ENCODE measurements at places on chromosomes 2 and 18. TPM values are rescaled to one million over a fixed set of nuclear protein-coding genes. Genes with fewer than 3 reads are reported as not detected.

- DNase-seq: no peak
These were observed 401.4 kb downstream of the ALK start for GRCh38 chr2:29520001-29520400.

DNA sequence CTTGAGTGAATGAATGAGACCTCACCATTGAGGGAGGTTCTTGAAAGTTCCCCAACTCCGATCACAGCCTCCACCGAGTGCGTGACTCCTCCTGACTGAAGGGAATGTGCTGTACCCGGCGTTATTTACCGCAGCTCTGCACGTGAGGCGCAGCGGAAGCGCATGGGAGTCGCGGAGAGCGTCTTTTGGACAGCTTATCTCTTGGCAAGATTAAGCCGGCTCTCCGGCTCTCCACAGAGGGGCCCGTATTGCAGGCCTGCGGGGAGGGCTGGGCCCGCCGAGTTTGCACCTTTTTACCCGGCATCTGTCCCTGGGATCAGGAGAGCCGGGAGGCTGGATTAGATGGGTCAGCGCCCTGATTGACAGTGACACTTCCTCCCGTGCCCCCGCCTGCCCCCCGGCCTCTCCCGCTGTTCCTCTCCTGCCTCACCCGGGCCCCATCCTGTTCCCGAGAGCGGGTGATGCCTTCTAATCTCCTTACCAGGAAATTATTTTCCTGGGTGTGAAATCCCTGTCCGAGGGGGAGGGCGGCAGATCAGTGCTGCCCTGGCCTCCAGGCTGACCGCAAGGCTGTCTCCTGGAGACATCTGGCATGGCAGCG, 176.3 kb downstream of the INHBB start:
- no peak for DNase-seq

GRCh38 chr18:8841781-8842485, 136.6 kb downstream of the MTCL1 start:
- no peak for DNase-seq

- DNase-seq: peak; percentile 18
These were observed 216.3 kb upstream of the DTNA start for GRCh38 chr18:34493566-34494358.

DNA sequence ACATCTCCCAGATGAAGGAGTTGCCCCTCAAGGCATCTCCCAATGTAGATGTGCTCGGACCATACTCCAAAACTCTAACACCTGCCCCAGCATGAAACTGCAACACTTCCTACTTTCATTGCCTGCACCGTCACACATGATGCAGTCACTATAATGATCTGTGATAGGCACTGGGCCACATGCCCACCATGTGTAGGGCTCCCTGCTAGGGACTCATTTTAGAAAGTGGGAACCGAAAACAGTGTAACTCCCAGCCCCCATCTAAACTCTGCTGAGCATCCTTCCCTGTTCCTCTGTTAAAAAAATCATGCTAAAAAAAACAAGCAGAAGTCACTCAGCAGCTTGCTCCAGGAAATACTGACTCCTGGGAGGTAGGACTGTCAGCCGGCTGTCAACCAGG, 496.1 kb upstream of the RAB6C start:
- DNase-seq: no peak

DNA sequence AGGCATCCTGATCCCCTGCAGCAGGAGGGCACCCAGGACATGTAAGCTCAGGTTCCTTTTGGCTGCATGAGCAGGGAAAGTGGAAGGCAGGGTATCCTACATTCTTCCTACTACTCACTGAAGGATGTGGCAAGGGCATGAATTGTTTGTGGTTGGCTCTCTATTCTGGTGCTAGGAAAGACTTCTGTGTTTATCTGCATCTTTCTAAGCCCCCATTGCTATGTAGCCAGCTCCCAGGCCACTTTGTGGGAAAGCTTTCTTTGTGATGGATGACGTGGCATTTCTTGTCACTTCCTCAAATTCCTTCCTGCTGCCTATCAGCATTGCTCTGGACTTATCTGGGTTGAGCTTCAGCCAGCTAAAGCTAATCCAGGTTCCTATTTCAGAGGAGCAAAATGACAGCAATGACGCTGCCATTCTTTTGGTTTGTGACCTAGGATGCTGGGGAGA, 46.2 kb downstream of the MEIS1 start:
- DNase-seq: peak; percentile 93

DNA sequence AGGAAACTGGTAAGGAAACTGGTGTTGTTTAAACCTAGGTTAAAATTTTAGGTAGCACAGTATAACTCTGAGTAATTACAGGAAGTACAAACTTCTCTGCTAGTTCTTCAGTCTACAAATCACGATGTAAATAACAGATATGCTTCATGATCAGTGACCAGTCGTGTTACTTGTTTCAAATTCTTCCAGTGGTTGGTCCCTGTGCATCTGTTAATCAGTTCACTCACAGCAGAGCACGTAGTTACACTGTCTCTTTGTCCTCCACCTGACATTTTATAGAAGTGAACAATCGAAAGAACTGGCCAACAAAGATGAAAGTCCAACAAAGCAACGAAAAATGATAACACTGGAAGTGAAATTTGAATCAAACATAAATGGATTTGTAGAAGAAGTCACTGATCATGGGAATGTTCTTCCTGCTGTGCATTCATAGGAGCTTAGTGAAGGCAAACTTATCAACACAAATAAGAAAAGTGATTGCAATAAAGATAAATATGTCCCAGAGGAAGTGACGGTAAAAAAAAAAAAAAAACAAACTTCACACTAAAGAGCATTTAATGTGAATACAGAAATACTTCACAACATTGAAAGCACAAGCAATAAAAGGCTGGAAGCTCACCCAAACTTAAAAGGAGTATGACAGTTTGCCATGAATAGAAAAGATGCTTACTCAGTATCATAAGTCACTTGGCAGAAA, 7.0 kb downstream of the EIF2AK2 start:
- no peak for DNase-seq

GRCh38 chr2:211347328-211347727, 790.9 kb downstream of the CPS1 start:
- peak; percentile 71 for DNase-seq

BCL2 gene
- 6.3 TPM for total RNA-seq

All from HT1080 (cell line).